ENCODE measurements at places on chromosomes 7 and 10.

DNA sequence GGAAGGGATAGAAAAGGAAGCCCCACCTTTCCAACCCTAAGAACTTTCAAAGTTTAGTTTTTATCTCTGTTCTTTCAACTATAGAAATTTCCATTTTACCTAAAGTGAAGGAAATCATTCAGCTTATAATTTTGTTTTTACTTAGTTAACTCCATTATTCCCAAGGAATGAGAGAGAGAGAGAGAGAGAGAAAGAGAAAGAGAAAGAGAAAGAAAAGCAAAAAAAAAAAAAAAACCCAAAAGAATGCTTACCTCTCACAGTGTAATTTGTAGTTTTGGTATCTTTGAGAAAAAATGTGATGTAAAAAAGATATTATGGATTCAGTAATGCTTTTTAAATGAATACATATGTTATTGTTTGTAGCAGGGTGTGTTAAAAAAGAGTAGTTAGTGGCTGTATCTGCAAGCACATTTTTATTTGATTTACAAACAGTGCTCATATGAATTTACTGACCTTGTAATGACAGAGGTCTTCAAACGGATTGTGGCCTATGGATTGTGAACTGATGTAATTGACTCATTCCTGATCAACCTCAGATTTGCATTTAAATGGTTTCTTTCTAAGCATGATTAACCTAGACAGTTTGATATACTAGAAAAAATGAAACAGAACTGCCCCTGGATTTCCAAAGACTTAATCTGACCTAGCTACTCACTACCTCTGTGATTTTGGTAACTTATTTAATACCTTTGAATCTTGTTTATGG, 64.9 kb downstream of the LCOR start:
- DNase-seq, result peak; percentile 2

DNA sequence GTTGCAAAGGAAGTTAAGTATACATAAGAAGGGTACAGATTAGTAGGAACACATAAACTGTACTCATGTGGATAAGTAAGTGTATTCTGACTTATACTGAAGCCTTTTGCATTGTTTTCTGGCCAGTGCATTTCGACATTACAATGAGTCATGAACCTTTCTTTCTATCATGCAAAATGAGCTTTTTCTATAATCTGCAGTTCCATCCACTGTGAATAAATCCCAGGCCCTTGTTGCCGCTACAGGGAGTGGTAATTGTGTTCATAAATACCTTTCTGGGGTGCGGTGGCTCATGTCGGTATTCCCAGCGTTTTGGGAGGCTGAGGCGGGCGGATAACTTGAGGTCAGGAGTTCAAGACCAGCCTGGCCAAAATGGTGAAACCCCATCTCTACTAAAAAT, 858.3 kb downstream of the GRM8 start:
- DNase-seq, result no peak

GRCh38 chr10:132496360-132497062, 41.1 kb upstream of the INPP5A start:
- DNase-seq, result no peak

DNA sequence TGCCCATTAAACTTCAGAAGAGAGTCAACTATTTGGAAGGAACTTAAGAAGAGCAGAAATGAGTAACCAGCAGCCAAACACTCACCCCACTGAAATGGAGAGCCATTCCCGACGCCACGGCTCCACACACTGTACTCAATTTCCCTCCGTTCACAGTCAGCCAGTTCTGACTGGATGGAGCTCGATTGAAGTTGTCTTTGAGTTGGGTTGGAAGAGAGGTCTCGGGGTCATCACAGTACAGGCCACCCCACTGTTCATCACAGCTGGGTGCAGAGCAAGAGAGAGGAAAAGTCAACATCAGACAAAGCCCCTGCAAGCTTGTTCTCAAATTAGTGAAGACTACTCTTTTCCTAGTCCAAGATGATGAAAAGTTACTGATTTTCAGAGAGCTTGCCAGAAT, 75.9 kb upstream of the SLC26A5 start:
- DNase-seq, result no peak

- DNase-seq, result no peak
These were observed 12.2 kb downstream of the VSIR start for GRCh38 chr10:71761105-71761511.

- peak; percentile 65 for DNase-seq
These were observed 177.9 kb upstream of the BET1 start for GRCh38 chr7:94182066-94182465.

GRCh38 chr7:27389496-27389895, 146.9 kb downstream of the EVX1 start:
- DNase-seq, result no peak

Measured in fibroblast of skin of scalp (primary cell).